Stimulated activated CD8-positive, alpha-beta memory T cell treated with anti-CD3 and anti-CD28 coated beads, Interleukin-12 subunit alpha, Interleukin-12 subunit beta, amount 100 ng/mL, for 1 hour (primary cell): ENCODE measurements at places on chromosomes 12 and 14.

DNA sequence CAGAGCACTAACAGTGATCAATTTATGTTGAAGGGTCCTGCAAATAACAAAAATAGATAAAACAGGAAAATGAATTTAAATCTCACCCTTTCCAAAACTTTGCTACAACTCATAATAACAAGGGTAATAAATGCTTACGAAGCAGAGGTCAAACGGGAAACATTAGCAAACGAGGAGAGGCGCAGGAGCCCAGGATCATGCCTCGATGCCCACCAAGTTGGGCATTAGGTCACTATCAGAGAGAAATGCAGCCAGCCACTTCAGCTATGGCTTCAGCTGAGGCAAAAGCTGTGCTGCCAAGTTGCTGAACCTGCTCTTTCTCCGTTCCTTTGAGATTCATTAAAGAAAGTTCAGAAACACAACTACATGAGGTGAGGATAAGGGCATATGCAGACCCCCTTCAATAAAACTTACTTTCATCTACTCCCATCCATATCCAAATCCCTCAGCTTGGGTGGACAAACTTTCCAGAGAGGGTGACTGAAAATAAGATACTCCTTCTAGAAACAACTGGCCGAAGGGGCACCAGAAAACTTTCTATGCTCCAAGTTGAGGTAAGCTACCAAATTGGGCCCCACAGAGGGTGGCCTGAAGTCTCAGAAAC, 7.9 kb downstream of the NKX2-1 start:
- DNase-seq, result no peak

GRCh38 chr12:92123780-92124688, 21.6 kb downstream of the BTG1 start:
- no peak for DNase-seq

GRCh38 chr12:104964167-104964855, 6.2 kb upstream of the SLC41A2 start:
- no peak for DNase-seq

DNA sequence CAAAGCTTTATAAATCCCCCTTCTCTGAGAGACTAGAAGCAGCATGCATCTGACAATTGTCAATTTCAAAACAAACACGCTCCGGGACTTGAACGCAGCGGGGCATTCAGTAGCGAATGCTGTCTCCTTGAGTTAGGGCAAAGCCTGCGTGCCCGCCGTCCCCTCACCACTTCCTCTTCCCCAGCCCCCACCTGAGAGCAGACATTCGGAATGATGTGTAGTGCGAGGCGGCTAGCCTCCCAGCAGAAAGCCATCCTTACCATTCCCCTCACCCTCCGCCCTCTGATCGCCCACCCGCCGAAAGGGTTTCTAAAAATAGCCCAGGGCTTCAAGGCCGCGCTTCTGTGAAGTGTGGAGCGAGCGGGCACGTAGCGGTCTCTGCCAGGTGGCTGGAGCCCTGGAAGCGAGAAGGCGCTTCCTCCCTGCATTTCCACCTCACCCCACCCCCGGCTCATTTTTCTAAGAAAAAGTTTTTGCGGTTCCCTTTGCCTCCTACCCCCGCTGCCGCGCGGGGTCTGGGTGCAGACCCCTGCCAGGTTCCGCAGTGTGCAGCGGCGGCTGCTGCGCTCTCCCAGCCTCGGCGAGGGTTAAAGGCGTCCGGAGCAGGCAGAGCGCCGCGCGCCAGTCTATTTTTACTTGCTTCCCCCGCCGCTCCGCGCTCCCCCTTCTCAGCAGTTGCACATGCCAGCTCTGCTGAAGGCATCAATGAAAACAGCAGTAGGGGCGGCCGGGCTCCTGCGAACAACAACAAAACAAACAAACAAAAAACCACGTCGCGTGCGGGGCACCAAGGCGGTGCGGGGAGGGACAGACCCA, 2.2 kb downstream of the PRMT8 start:
- no peak for DNase-seq

DNA sequence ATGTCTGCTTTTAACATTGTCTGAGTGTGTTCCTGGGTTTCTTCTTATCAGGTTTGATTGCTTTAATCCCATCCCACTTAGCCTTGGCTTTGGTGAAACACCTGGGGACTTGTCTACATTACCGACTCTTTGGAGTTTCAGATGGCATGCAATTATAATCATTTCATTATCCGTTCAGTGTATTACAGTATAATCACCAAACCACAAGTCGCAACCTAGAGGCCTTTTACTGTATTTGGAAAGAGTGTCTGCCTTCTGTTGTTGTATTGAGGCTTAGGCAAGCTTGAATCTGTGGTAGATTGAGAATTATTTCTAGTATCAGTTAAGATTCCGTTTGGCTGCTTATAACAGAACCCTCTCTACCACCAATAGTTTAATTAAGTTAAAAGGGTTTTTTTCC, 103.9 kb downstream of the TGFB3 start:
- no peak for DNase-seq

- DNase-seq, result no peak
These were observed 469.8 kb downstream of the PCNX1 start for GRCh38 chr14:71377099-71377498.

DNA sequence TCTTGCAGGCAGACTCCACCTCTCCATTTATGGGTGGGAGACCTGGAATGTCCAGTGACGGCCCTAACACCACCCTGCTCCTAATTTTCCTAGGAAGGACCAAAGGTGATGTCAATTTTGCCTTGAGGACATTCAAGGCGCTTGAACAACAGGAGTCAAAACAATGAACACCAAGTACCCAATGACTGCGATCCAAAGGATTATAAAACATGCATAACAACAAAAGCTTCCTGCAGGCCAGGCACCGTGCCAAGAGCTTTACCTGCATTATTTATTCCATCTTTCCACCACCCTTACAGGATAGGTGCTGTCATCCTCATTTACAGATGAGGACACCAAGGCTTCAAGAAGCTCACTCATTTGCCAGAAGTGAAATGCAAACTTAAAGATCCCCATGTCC, 15.2 kb upstream of the FOXN3 start:
- no peak for DNase-seq

- no peak for DNase-seq
These were observed 20.1 kb upstream of the TMED10 start for GRCh38 chr14:75196468-75196867.

- DNase-seq, result no peak
These were observed 8.1 kb upstream of the RIMKLB start for GRCh38 chr12:8689681-8690080.

DNA sequence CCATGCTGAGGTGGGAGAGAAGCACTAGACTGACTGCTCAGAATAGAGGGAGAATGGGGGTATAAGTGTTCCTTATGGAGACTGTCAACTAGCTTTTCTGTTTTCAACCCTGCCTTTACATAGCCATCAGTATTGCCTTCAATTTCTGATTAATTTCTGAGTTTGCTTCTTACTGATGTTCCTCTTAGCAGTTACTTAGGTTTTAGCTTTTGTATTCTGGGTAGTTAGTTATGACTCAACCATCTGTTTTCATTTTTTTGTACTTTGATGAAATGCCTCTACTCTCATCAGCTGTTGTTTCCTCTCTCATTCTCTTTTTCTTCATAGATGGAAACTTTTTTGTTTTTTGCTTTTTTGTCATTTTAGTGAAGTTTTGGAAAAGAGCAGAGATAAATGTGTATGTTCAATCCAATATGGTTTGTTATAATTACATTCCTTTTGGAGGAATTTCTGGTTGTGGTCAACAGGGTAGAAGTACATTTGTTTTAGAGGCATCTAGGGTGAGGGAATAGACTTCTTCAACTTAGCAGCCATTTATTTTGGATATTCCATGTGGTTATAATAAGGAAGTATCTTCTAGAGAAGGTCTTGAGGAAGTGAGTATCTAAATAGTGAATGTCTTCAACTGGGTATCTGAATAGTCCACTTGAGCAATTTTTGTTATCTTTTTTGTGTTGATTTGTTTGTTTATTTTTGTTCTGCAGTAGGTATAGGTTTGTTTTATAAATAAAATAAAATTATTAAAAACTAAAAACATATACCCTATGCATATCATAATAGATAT, 29.6 kb downstream of the PMCH start:
- DNase-seq, result no peak

DNA sequence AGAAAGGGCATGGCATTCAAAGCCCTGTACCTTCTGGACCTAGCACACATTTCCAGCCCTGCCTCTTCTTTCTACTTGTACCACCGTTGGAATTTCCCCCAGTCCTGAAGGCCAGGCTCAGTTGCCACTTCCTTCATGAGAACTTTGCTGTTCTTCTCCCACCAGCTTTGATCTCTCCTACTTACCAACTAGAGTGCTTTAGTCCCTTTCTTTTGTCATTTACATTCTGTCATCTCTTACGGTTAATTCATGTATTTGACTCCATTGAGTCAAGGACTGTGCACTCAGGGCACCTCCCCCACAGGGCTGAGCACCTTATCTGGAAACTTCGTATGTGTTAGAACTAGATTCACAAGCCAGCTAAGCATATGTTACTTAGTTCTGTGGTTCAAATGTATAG, 26.3 kb downstream of the BICDL1 start:
- no peak for DNase-seq

GRCh38 chr12:64318605-64319004, 72.0 kb downstream of the C12orf56 start:
- no peak for DNase-seq

DNA sequence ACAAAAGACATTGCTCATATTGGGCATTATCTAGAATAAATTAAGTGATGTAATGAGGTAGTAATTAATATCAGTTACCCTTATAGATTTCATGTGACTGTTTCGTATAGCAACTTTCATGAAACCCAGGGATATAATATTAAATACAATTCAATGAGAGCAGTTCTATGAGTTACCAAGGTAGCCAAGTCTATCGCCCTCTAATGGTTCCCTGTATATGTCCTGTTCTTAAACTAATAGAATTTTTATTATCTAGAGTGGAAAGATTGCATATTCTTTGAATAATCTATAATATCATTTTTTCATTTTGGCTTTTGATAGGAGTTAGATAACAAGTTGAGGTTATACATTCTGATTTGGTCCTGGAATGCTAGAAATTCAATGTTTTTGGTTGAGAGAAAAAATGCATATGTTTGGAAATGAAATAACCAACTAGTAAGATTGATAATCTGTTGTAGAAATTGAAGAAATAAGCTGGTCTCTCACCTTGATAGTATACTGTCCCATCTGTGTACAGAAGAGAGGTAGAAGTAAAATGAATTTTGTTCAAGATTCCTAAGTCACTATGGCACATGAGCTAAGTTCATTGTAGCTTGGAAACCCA, 59.7 kb downstream of the SCFD1 start:
- DNase-seq, result no peak

GRCh38 chr12:65657635-65658034, 166.6 kb upstream of the HMGA2 start:
- no peak for DNase-seq

DNA sequence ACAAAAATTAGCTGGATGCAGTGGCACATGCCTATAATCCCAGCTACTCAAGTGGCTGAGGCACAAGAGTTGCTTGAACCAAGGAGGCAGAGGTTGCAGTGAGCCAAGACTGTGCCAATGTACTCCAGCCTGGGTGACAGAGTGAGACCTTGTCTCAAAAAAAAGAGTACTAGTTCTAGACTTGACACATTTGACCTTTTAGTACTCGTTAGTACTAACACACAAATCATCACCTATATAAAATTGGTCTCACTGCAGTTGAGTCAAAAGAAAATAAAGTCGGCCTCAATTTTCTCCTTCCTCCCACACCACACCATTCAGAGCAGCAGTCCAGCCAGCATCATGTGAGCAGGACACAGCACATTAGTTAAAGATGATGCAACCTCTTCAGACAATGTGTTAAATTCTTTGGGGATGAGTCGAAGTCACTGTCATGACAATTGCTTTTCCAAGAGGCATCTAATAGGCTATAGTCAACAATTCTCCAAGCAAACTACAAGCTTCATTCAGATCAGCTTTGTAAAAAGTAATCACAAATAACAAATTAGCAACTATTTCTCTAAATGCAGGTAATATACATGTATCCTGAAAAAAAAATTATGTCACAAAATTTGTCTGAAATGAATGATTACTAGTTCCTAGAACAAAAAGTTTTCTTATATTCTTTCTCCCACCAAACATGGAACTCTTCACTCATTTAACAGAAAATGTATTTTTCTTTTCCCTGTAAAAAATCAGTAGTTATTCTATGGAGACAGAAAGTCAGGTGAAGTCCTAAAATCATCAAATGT, 55.6 kb downstream of the CLIP1 start:
- DNase-seq, result no peak

DNA sequence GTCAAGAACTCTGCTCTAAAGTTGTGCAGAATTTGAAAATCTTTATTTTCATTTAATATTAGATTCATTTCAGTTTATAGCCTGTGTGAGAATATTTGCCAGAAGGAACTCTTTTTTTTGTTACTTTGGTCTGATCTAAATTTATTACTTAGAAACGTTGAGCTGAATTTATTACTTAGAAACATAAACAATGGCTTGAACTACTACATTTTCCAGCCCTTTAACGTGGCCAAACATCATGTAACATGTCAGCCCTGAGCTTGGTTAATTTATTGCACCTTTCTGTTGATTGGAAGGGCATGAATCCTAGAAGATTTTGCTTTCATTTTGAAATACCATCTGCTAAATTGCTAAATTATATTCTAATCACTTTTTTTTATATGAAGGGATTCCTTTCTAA, 241.4 kb downstream of the TMEM117 start:
- DNase-seq, result no peak

- no peak for DNase-seq
These were observed 35.6 kb upstream of the ITPR2 start for GRCh38 chr12:26868447-26869103.

DNA sequence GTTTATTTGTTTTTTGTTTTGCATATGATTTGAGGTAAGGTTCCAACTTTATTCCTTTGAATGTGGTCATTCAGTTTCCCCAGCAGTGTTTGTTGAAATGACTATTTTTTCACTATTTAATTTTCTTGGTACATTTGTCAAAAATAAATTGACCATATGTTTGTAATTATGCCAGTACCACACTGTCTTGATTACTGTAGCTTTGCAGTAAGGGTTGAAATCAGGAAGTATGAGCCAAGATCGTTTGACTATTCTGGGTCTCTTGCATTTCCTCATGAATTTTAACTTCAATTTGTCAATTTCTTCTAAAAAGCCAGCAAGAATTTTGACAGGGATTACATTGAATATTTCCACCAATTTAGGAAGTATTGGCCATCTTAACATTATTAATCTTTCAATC, 199.3 kb upstream of the PPFIA2 start:
- no peak for DNase-seq

- no peak for DNase-seq
These were observed 12.8 kb downstream of the LEMD3 start for GRCh38 chr12:65182012-65182739.

DNA sequence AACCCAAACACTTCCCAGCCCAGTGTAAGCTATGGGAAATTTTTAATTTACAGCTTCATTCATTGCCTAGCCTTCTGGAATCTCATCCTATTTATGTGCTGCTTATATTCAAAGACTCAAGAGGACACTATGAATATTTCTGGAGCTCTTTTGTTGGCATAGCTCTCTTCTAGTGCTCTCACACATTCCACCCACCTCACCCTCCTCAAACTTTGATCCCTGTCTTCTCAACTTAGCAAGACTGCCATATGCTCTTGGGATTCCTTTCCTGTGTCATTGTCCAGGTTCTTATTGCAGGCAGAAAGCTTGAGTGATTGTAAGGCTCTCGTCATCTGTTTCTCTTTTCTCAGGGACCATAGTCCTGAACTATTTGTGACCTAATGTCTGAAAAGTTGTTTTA, 18.0 kb upstream of the NKX2-1 start:
- no peak for DNase-seq
